ENCODE measurements at places on chromosomes 12 and 14.

GRCh38 chr12:127570793-127571360 is 696.1 kb upstream of the TMEM132C start:
- no peak for DNase-seq

- no peak for DNase-seq
These were observed 37.4 kb downstream of the SLC6A12 start for GRCh38 chr12:176321-177181.

GRCh38 chr14:96362071-96362964 is 823 bp downstream of the ATG2B start:
- no peak for DNase-seq

DNA sequence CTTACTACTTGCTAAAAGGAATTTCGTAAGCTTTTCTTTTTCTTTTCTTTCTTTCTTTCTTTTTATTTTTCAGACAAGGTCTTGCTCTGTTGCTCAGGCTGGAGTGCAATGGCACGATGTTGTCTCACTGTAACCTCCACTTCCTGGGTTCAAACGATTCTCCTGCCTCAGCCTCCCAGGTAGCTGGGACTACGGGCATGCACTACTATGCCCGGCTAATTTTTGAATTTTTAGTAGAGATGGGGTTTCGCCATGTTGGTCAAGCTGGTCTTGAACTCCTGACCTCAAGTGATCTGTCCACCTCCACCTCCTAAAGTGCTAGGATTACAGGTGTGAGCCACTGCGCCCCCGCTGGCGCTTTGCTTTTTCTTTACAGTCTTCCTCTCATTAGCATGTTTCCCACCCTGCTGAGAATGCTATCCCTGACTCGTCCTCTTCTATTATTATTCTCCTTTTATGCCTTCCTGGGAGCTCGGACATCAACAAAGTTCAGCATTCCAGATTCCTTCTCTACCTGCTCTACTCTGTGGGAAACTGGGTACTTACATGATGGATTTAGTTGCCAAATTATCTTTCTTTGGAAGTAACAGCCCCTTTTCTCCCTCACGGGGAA is 3.1 kb downstream of the MTHFD1 start:
- no peak for DNase-seq

DNA sequence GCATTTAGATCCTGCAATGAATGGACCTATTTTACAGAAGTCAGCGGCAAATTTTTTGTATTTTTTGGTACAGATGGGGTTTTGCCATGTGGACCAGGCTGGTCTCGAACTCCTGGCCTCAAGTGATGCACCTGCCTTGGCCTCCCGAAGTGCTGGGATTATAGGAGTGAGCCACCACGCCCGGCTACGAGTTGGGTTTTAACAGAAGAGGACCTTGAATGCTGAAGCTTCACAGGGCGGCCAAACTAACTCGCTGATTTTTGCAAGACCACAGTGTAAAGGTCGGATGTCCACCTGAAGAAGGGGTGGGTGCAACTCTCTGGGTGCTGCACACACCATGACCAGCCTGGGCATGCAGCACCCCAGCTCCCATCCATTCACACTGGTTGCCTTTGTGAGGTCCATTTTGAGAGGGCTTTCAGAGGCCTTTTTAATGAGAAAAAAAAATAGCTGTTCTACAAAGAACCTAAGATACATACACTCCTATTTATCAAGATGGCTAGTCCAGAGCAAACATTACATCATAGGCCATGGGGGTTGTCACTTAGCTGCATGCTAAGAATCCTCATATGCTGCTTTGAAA is 21.6 kb upstream of the CDK2AP1 start:
- no peak for DNase-seq

- peak; percentile 62 for DNase-seq
These were observed 155.5 kb upstream of the KRR1 start for GRCh38 chr12:75666939-75667334.

DNA sequence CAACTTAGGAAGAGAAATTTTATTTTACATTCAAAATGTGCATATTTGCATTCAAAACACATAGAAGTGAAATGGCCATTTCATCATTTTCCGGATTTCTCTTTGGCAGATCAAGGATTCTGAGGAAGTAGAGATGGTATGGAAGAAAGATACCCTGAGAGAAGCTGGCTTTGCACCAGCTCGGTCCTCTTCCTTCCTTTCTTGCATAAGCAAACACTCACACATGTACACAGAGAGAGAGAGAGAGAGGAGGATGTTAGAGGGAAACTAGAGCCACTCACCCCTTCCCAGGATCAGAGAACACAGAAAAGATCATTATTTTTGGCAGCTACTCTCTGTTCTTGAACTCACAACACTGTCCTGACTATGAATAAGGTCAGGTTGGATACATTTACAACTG is 15.6 kb upstream of the PLEKHD1 start:
- no peak for DNase-seq

DNA sequence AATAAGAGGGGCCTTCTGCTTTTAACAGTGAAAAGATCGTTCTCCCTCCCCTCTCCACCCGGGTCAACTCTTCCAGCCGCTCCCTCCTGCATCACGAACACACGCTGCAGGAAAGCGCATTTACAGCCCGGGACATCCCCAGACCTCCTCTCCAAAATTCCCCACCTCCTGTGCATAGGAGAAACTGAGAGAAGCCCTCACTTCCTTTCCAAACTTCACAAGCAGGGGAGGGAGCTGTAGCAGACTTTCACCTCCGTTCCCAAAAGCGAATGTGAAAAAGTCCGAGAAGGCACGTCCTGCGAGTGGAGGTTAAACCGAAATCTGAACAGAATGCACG is 513 bp downstream of the BCAT1 start:
- DNase-seq: no peak

- no peak for DNase-seq
These were observed 16.1 kb downstream of the TNFAIP2 start for GRCh38 chr14:103139132-103140025.

DNA sequence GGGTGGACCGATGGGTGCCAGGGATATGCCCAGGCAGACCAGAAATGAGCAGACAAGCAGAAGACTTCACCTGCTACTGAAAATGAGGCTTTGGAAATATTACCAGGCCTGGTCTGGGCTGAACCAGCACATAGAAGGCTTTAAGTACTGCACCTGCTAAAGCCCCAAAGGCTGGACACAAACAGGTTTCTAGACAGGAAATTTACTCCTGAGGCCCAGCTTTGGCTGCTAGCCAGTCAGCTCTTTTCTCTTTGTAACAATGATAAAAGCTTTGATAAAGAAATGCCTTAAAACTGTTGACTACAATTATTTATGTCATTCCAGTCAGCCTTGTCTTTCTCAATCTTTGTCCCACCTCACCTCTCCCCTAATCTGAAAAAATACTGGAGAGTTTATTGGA is 228.9 kb upstream of the EGLN3 start:
- no peak for DNase-seq

- DNase-seq: no peak
These were observed 73.6 kb upstream of the CCDC198 start for GRCh38 chr14:57567220-57567619.

GRCh38 chr12:91434081-91434480 is 251.5 kb upstream of the DCN start:
- DNase-seq: no peak

GRCh38 chr12:44038411-44038810 is 202.5 kb downstream of the TMEM117 start:
- no peak for DNase-seq

GRCh38 chr12:49703647-49704137 is 3.5 kb downstream of the FMNL3 start:
- no peak for DNase-seq

Measured in non-pigmented ciliary epithelial cell (primary cell).